NCI-H345 (cell line): ENCODE measurements at places on chromosomes 3 and 15.

DNA sequence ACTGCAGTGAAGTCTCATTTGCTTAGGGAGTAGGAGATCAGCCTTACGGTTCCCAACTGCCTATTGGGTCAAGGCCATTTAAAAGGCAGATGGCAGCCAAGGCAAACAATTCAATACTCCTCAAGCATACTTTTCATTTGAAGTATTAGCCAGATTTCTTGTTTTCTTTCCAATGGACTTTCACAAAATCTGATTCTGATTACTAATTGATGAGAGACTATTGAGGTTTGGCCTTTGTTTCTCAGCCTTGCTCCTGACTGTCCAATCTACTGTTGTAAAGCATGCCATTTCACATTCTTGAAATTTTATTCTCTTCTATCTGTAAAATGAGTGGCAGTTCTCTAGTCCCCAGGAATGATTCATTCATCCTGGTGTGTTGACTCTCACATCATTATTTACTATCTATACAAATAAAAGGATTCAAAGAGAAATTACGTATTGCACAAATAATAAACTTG lies 166.2 kb upstream of the TGFBR2 start:
- no peak for DNase-seq

DNA sequence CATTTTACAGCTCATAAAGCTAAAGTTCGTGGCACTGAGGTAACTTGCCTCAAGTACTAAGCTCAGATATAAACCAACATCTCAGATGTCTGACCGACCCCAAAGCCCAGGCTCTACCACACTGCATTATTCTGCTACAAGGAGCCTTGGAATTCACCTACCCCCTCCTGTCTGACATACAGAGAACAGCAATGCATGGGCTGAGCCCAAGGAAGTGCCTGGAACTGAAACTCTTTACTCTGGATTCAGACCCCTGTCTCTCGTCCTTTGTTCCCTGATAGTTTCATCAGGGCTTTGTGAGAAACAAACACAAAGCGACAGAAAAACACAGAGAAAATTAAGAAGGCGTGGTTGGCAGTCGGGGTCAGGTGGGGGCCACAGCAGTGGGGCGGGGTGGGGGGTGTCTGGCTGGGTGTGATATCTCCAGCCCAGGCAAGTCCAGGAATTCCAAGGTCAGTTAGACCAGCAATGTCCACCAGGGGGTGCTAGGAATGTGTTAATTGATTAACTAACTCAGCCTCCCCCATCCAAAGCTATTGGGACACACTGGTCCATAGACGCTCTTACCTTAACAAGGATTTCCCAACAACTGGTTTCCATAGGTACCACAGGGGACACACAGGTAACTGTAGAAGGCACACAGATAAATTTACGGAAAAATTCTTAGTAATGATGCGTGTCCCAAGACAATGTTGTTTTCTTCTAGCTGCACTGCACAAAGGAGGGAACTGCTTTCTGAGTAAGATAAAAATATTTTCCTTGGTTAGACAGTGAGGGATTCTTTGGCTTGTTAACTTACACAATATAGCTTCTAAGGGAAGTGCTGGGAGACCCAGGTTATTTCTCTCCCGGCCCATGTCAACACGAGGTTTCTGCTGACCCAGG lies 18.8 kb upstream of the SSUH2 start:
- peak; percentile 65 for DNase-seq

- no peak for DNase-seq
Observed at GRCh38 chr3:133568294-133569014, 5.0 kb upstream of the CDV3 start.

DNA sequence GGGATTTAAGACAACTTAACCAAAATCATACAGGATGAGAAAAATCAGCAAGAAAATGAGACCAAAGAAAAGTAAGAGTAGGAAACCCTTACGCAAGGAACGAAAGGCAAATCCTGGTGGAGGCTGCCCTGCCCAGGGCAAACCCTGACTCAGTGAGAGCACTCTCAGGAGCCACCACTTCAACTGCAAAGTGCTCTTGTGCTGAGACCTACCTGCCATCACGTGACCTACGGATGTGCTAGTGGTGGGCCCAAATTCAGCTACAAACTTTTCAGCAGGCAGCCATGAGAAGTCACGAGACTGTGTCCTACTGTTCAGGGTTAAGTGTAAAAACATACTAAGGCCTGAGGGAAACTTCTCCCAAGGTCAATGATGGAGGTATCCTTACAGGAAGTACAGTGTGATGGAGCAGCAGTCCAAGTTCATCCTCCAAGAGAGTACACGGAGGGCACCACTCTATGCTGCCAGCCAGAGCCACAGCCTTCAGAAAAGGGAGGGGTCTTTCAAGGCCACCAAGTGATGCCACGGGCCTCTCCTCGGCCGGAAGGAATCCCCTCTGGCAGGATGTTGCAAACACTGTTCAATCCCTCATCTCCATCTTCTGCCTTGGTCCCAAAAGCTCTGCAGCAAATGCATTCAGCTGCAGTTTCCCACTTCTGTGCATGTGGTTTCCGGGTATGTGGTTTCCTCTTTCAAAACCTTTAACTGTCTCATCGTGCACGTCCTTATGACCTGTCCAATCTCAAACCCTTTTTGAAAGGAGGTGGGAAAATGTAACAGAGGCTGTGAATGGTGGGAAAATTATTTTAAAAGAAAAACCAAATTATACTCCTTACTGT lies 9.5 kb downstream of the CHSY1 start:
- no peak for DNase-seq

DNA sequence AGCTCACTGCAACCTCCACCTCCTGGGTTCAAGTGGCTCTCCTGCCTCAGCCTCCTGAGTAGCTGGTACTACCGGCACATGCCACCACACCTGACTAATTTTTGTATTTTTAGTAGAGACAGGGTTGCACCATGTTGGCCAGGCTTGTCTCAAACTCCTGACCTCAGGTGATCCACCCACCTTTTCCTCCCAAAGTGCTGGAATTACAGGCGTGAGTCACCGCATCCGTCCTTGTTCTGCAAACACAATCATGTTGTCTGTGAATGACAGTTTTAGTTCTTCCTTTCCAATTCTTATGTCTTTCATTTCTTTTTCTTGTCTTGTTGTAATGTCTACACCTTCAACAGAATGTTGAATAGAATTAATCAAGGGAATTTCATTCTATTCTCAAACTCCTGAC lies 16.3 kb upstream of the SMCO1 start:
- DNase-seq: no peak

DNA sequence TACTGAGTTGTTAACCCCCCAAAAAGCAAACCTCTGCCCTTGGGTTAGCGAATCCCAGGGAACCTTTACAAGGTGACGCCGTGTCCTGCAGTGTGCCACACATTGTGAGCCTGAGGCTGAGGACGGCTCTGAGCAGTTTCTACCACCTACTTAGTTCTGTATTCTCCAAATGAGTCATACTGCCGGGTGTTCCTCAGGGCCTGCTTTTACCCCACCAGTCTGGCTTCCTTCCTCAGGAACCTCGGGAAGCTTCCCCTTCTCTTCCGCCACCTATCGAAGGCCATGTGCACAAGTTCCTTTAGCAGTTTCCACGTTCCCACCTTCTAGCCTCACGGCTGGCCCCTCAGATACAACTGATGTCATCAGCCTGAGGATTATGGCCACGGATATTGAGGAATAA lies 384.0 kb upstream of the TPM1 start:
- DNase-seq: no peak

- no peak for DNase-seq
Observed at GRCh38 chr3:191631496-191631895, 170.5 kb downstream of the PYDC2 start.

DNA sequence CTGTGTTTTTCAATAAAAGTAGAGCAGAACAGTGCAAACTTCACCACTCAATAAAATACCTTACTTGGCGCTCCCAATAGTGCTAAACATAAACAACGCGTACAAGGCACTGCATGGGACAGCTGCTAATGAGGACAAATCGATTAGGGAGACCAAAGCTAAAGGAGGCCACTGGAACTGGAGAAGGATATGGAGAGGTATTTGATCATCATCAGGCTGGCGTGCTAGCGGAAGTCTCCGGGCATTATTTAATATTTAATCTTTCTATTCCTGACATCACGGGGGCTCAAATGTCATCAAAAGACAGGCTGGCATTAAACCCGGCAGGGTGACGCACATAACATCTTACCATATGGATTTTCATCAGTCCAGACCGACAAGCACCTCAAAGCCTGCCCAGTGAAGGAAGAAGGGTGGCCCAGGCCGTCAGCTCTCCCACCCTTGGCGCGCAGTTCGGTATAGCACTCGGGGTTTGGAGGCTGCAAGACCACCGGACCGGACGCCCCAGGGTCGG lies 604 bp downstream of the CCPG1 start:
- no peak for DNase-seq

GRCh38 chr15:81052046-81052445 lies 51.3 kb downstream of the TLNRD1 start:
- no peak for DNase-seq

DNA sequence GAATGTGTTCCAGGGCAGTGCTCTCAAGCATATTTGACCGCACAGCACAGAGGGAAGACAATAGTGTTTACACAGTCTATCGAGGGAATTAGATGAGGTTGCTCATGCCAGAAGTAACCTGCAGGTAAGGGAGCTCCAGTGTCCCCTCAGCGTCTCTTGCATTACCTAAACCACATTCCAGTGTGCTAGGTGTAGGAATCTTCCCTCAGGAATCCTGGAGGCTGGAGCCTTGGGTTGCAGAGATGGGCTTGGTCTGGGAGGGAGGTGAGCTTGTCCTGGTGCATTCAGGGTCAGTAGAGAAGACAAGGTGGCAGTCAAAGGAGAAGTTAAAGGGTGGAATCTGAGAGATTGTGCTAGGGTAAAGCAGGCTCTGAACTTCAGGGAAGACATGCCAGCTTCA lies 56.3 kb downstream of the SOX14 start:
- DNase-seq: no peak

DNA sequence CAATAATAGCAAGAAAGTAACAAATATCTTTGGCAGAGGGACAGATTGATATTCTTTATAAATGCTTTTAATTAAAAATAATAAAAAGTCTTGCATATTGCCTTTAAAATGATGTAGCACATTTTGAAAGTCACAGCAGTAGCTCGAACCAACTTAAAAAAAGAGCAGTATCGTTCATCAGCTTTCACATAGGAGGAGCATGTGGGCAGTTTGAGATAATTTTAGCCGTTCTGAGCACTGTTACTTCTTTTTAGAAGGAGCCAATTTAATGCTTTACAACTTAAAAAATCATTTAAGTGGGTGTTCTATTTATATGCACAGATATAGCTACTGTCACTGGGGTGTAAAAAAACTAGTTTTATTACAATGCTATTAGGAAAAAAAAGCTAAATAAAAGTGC lies 622.7 kb upstream of the GBE1 start:
- DNase-seq: no peak

DNA sequence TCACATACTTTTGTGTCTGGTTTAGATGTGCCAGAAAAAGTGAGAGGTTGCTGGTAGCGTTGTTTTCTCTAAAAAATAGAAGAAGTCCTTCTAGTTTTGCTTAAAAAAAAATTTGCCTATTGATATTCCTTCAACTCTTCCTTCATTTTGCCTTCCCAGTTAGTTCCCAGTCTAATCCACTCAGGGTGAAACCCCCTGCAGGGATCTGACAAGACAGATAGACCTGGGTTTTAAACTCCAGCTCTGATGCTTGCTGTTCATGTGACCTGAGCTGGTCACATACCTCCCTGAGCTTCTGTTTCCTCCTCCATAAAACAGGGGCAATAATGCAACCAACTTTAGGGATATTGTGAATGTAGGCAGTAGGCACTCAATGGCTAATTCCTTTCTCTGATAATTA lies 18.6 kb upstream of the KCTD6 start:
- DNase-seq: no peak

DNA sequence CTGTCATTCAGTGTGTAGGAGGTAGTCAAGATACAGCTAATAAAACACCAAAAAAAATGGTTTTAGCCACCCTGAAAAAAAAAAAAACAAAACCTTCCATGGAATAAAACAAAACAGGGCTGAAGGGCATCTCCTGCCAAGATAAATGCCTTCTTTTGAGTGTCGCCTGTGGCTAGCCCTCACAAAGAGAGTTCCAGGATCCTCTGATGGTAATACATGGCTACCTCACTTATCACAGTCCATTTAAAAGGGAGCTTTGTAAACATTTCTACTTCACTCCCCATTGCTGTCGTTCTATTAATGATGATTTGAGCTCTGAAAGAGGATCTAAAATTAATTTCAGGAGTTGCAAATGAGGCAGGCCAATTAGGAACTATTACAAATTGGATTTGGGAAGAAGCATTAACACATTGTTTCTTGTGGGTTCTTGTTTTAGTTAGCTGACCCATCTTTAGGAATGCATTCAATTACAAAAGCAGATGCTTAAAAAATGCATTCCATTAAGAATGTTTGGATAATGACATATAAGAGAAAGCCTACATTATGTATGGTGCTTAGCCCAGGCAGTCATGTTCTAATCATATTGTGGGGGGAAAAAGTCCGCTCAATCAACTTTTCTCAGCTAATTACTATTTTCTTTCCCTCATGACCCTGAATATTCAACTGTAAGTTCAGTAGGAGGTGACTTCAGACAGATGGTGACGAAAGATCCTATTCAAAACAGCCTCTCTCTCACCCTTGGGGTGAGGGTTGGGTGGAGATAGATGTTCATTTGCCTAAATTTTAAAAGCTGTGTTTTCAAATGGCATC lies 255.1 kb upstream of the WNT5A start:
- DNase-seq: peak; percentile 40

GRCh38 chr15:95758851-95759250 lies 571.6 kb upstream of the NR2F2 start:
- DNase-seq: no peak

- DNase-seq: no peak
Observed at GRCh38 chr15:89101302-89102193, 13.3 kb downstream of the ABHD2 start.

DNA sequence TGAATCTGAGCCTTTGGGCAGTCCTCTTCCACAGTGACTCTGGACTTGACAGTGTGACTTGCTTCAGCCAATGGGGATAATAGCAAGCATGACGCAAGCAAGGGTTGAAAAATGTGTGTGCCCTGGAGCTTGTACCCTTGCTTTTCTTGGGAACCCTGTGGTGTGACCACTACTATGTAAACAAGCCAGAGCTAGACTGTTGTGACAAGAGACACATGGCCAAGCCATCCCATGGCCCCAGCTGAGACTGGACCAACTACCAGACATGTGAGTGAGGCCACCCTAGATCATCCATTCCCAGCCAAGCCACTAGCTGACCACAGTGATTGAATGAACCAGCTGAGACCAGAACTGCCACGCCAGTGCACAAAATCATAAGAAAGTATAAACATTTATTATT lies 11.8 kb downstream of the MYO1E start:
- no peak for DNase-seq

- no peak for DNase-seq
Observed at GRCh38 chr3:64638981-64639481, 48.8 kb downstream of the ADAMTS9 start.
